NCI-H2081 treated with DMSO at 0.1 percent for 48 hours (cell line): ENCODE measurements at places on chromosomes 6 and 20.

GRCh38 chr6:13654496-13654895 lies 39.4 kb downstream of the NOL7 start:
- DNase-seq = no peak

DNA sequence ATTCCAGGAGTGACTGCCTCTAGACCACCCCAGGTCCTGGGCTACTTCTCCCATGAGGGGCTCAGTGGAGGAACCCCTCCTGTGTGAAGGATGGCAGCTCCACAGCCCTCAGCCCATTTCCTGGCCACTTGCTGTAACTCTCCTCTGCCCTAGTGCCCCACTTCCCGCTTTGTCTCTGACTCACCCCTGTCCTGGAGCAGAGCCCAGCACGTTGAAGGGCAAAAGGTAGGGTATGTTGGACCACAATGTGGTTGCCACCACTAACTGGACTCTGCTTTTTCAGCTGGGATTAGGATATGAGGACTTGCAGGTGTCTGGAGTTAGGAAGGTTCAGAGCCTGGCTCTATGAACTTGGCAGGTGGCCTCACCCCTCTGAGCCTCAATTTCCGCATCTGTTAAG lies 2.4 kb downstream of the MYBL2 start:
- DNase-seq = no peak

GRCh38 chr6:20408851-20409250 lies 7.2 kb downstream of the E2F3 start:
- no peak for DNase-seq

DNA sequence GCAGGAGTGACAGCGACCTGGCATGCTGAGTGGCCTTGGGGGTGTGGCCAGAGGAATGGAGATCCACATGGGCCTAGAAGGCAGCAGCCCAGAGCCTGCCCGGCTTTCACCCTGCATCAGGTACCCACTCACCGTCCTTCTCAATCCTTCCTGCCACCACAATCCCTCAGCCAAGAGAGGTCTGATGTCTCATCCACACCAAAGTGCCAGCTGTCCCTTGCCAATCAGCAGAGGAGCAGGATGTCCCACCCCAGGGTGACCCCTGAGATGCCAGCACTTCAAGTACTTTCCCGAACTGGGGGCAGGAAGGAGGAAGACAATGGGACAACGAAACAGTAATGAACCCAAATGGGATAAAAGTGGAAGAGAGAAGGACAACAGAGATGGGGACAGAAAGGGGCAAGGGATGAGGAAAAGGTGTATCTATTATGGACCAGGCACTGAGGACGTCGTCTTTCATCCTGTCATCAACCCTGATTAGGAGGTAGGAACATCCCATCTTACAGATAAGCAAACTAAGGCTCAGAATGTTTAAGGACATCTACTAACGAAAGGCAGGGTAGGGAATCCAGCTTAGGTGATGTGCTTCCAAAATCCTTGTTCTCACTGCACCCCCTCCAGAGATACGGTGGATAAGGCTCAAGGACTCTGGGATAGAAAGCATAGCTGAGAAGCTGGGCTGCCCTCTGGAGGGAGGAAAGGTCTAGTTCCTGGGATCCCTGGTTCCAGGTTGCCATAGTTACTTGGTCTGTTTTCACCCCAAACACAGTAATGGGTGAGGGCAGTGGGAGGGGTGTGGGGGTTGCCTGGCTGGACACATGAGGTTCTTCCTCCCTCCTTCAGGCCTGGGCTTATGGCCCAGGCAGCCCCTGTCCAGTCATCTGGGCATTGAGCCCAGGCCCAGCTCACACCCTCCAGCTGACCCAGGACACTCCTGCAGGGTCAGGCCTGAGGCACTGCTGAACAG lies 4.5 kb upstream of the TNXB start:
- DNase-seq = no peak

GRCh38 chr6:114989279-114989964 lies 646.6 kb upstream of the HS3ST5 start:
- DNase-seq = no peak

DNA sequence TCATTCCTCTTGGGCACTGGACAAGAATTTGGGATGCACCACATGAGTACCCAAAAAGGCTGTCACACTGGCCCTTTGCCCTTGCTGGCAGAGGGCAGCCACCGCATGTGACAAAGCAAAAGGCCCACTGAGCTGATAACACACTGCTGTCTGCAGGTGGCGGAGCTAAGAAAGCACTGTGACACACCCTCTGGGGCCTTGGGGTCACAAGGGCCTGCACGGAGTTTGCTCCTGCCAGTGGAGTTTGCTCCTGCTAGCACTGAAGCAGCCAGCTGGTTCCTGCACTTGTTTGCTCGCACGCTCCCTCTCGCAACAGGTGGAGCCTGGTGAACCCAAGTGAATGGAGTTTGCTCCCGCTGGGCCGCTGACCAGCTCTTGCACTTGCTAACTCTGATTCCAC lies 132.6 kb downstream of the LCA5 start:
- DNase-seq = no peak

DNA sequence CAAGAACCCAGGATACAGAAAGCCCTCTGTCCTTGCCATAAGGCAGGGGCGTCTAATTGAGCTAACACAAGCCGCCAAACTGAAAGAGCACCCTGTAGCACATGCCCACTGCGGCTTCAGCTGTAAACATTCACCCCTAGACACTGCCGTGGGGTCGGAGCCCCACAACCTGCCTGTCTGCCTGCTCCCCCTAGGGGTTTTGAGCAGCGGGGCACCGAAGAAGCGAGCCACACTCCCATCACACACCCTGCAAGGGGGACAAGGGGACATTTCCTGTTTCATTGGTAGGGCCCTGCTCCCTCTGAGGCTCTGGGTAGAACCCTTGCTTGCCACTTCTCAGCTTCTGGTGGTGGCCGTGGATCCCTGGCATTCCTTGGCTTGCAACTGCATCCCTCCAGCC lies 45.2 kb upstream of the BCLAF1 start:
- no peak for DNase-seq

DNA sequence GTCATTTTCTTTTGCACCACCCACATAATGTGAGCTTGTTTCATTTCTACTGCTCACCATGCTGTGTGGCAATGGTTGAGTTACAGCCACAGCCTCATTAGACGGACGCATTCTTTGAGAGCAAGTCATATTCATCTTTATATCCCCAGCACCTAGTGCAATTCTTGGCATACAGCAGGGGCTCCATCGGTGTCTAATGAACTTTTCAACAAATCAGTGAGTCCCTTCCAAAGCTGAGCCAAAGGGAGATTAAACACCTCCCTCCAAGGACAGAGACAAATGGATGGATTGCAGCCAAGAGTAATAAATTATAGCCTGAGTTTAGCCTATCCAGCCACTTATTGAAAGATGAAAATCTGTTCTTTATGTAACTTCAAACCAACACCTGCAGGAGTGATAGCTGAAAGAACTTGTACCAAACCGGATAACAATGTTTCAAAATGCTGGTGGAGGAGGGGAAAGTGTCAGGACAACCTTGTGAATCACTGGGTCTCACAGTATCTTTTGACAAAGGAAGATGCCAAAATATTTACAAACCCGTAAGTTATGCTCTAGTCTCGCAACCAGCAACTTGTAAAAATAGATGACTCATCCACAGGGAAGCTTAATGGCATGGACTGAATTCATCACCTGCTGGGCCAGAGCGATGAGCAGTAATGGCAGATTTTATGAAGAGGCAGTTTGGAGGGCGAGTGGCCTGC lies 139.0 kb downstream of the PXDC1 start:
- DNase-seq = peak; percentile 16

DNA sequence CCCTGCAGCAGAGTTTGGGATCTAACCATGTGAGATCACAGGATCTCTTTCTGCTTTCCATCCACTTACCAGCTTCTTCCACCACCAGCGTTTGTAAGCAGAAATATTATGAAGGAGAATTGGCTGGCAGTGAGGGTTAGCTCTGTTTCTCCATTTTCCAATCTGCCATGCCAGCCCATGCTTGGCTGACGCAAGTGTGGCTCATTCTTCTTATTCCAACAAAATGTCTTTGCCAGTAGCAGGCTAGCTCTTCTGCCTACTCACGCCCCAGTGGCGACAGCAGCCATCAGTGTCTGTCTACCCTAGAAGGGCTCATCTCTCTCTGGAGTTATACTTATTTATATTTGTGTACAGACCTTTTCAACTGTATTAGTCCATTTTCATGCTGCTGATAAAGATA lies 286.2 kb downstream of the FARS2 start:
- DNase-seq = no peak

- DNase-seq = no peak
These were observed 68.6 kb downstream of the JPH2 start for GRCh38 chr20:44118185-44119033.

DNA sequence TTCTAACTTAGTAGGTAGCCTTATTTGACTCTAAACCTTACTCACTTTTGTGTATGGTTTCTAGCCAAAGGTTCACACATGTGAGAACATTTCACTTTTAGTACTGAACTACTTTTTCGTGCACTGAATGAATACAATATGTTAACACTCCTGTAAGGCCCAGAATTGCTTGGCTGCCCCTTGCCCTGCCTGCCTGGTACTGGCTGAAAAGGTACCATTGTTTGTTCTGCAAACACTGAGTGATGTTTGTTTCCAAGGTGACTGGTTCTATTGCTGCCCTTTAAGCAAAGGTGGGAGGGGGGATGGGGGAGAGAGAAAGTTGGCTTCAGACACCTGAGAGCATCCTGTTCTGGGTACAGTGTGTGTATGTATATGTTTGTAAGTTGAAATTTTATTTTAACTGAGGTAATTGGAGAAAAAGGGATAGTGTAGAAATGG lies 31.2 kb downstream of the RREB1 start:
- peak; percentile 84 for DNase-seq

GRCh38 chr6:95280686-95281273 lies 296.6 kb upstream of the MANEA start:
- DNase-seq = peak; percentile 6

DNA sequence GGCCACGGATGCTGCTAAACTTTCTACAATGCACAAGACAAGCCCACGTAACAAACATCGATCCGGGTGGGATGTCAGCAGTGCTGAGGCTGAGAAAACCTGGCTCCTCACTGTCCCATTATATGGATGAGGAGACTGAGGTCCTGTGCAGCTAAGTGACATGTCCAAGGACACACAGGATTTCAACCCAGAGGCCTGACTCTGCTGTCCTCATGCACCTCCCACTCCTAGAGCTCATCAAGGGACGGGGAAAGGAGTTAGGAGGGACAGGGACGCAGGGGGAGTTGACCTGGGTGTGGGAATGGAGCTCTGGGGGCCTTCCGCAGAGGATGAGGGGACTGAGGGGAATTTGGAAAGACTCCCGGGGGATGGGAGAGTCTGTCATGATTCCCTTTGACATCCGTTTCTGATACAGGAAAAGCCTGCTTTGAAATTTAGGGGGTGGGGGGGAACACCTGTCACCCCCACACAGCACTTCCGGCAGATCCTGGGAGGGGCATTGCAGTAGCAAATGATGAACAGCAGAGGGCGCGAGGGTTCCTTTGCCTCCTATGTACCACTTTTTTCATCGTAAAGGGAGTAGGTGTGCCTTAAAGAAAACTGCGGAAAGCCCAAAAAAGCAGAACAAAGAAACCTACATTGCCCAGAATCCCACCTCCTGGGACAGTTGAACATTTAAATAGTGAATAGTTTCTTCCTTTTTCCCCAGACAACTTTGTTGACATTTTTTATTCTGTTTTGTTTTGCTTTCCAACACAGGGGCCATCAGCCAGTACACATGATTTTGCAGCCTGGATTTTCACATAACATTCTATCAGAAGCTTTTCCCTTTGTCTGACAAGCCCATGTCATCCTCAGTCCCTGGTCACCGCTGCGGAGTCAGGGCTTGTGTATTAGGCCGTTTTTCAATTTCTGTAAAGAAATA lies 48.6 kb downstream of the SLC2A10 start:
- DNase-seq = peak; percentile 44

DNA sequence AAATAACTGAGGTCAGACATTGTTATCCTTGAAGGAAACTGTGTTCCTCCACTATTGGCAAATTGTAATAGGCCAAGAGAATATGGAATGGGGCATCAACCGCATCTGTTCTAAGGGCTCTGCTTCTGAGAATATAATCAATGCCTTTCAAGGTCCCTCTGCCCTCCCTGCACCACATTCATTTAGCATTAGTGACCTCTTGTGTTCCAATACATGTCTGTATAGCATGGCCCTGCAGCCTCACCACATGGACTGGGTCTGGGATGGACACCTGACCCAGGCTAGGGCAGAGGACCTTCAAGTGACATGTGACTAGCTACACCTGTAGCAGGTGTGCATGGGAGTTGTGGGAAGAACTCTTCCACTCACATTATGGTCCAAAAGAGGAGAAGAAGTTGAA lies 14.2 kb downstream of the BTN3A1 start:
- DNase-seq = no peak

DNA sequence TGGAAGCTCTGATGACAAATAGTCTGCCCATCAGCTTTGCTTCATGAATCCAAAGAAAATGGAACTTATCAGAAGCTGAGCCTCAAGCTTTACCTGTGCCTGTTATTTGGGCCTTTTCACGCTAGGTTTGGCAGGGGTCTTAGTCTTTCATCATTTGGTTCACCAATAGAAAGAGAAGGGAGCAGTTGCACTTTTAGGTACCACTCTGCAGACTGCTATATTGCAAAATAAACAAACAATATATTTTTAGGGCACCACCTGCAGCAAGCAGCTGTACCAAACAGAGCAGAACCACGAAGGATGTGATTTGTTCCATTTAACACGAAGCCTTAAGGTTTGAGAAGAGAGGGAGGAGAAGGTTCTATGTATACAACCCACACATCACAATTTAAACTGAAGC lies 291.4 kb upstream of the RNF217 start:
- DNase-seq = peak; percentile 82

DNA sequence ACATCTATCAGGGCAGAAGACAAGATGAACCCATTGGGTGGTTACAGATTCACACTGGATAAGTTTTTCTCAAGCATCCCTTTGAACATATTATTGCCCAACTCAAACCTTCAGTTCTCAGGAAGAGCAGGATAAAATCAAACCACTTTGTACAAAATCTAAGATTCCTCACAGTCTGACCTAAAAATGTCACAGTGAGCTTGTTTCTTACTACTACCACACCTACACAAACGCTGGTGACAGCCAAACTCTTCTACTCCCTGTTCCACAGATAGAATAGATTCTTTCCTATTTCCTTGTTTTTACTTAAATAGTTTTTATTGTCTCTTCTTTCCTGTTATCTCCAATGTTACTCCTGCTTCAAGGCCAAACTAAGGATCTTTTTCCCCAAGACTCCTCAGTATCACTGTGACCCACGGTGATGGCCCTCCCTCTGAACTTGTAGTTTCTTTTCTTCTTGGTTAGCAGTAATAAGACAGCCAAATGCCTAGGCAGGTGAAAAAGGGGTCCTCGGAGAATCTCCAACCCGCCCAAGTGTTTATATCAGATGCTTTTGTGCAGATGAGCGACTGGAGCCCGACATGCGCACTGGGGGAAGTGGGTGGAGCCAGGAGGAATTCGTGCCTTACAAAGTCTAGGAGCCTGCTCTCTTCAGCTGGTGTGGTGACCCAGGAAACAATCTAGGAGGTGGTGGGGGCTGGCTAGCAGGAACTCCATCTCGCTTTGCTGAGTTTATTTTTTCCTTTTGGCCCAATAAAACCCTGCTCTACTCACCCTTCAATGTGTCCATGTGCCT lies 53.4 kb downstream of the SEL1L2 start:
- no peak for DNase-seq

GRCh38 chr6:12249541-12250382 lies 40.4 kb upstream of the EDN1 start:
- DNase-seq = no peak

GRCh38 chr6:156933201-156934068 lies 156.3 kb downstream of the ARID1B start:
- peak; percentile 64 for DNase-seq
